ENCODE measurements at places on chromosomes 1 and 21.

- no peak for DNase-seq
These were observed 24.7 kb downstream of the WARS2 start for GRCh38 chr1:119115736-119116135.

GRCh38 chr1:27564710-27565649 lies 39.0 kb downstream of the AHDC1 start:
- no peak for DNase-seq

DNA sequence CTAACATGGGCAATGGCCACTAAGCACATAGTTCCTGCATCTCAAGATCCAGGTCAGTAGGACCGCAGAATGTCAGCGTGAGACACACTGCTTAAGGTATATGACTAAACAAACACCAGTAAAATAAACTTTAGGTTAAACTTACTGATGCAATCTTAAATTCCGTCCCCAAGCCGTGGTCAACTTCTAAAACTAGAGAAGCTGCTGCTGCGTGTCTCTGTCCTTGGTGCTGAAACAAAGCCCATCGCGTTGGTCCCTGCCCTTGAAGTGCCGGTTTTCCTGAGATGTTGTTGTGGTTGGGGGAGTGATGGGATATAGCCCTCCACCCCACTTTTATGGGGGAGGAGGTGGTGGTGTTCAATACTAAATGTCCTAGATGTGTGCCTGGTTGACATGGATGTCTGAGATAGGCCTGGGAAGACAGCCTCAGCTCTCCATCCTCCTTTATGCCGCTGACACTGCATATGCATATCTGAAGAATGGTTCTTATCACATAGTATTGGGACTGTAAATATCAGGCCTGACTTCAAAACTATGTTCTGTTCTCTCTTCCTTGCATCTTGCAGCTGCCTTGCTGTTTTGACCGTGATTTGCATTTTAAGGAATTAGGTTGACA lies 72.0 kb upstream of the KCNA3 start:
- DNase-seq = no peak

DNA sequence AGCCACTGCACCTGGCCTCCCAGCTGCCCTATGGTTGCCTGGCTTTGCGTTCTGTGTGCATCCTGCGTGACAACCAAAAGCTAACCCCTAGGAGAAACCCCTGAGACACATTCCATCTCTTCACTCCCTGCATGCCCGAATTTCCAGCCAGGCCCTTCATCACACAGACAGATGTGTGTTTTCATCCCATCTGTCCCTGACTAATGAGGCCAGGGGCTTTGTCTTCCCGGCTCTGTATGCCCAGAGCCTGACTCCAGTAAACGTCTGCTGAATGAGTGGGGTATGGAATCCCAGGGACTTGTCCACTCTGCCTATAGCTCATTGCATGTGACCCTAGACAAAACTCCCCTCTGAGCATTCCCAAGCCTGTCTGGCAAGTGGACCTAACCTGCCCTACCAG lies 9.6 kb downstream of the ESPN start:
- DNase-seq = no peak

DNA sequence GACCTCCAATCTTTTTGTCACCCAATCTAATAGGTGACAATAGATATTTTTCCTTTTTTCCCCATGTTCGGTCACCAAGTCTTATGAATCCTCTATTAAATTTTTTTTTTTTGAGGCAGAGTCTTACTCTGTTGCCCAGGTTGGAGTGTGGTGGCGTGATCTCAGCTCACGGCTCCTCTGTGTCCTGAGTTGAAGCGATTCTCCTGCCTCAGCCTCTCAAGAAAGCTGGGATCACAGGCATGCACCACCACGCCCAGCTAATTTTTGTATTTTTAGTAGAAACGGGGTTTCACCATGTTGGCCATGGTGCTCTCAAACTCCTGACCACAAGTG lies 42.5 kb upstream of the MTF1 start:
- no peak for DNase-seq

GRCh38 chr1:167854184-167854583 lies 59.8 kb downstream of the ADCY10 start:
- no peak for DNase-seq

DNA sequence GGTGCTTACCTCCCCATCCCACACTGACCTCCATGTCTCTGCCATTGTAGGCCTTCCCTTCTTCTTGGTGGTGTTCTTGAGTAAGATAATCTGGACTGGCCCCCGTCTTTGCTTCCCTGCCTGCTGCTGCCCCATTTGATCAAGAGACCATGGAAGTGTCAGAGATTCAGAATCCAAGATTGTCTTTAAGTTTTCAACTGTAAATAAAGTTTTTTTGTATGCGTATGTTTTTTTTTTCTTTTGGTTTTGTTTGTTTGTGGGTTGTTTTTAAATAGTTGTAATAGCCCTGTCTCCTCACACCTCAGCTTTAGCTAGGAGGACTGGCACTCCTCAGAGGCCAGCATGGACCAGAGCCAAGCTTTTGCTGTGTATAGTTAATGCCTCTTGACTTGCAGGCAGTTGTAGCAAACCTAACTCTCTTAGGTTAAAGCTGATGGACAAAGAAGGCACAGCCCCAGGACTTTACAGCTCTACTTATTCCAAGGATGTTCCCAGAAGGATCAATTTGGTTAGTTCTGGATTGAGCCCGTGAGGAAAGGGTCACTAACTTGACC lies 5.6 kb upstream of the YBX1 start:
- no peak for DNase-seq

GRCh38 chr1:57106296-57106695 lies 140.5 kb upstream of the C8B start:
- no peak for DNase-seq

- no peak for DNase-seq
These were observed 318.1 kb downstream of the CAMTA1 start for GRCh38 chr1:7103361-7103782.

DNA sequence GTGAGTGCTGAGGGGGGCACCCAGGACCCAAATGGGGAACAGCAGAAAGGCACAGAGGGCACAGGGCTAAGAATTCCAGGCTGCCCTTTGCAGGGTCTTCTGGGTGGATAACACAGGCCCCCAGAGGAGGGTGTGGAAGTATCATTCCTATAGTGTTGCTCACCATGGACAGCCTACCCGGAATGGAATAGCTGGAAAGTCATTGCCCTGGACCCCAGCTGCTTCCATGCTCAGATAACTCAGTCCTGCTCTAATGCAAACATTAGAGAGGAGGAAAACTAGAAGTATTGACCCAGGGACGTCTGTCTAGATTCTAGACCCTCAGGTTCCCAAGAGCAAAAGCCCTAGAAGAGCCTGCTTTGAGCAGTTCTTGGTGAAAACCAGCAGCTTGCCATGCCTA lies 24.7 kb downstream of the SLC6A17 start:
- no peak for DNase-seq

DNA sequence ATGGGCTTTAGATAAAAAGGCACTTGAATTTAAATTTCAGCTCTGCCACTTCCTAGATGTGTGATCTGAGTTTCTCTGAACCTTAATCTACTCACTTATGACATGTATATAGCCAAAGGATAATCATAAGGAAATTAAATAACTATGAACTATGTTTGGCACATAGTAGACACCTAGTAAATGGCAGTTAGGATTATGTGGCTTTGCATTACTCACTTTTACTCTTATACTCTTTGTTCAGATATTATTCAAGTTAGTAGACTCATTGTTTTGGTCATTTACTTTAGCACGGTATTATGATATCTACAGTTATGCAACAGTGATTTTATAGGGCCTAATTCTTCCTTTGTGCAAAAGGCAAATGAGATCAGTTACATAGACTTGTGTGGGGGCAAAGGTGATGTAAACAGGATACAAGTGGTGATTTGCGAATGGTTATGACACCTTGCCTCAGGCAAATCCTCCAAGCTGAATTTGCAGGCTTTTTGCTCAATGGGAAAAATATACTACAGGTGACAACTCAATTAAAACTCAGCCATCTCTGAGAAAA lies 297.2 kb upstream of the PBX1 start:
- no peak for DNase-seq

DNA sequence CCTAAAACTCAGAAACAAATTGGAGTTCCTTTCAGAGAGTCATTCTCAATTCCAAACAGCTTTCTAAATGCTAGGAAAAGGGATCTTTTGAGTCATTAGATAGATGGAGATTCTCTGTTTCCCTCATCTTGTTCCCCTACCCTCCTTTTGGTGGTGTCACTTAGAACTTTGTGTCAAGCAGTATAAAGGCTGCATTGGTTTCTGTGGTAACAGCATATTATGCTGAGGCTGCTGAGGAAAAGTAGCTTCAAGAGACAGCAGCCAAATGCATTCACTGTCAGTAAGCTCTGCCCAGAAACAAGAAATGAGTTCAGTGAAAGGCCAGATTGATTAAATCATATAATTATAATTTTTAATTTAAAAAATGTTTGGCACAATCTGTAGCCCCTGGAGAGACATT lies 144.1 kb downstream of the LRRC40 start:
- DNase-seq = no peak

DNA sequence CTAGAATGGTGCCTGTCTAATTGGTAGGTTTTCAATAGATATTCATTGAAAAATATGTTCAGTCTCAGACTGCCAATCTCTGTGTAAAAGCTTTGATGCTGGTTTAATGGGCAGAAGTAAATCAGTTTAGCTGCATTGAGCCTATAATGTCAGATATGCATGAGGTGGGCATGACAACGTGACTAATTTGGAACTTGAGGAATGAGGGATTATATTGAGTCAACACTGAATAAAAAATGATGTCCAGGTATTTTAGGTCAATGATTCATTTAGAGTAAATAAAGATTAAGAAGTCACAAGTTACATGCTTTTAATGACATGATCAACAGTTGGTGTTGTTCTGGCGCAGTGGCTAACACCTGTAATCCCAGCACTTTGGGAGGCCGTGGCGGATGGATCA lies 3.0 kb downstream of the WDR3 start:
- no peak for DNase-seq

DNA sequence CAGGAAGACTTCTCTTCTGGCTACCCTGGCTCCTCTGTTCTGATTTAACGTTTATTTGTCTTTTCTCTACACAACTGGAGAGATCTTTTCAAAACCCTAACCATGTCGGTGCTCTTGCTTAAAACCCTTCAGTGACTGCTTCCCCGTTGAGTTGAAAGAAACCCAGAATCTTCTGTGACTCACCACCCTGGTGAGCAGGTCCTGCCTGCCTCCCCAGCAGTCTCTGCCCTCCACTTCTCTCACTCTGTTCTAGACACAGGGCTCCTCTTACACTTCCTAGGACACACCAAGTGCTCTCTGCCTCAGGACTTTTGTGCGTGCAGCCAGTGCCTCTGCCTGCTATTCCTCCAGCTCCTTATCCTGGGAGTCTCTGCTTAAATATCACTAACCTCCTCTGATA lies 131.4 kb downstream of the IER5 start:
- DNase-seq = no peak

- no peak for DNase-seq
These were observed 59.6 kb downstream of the EDEM3 start for GRCh38 chr1:184695023-184695422.

DNA sequence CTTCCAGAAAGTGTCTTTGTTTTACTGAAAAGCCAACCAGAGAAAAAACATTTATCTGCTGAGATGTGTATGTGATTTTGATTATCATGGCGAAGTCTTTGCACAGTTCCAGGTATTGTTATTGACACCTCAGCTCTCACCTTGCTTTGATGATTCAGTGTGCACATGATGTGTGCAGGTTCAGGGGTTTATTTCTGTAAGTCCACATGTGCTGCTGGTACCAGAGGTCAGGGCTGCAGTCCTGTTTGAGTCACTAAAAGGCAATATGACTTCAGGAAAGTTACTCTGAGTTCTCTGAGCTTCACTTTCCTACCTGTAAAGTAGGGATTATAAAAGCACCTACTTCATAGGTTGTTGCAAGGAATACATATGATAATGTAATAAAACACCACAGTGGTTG lies 97.1 kb downstream of the CNIH3 start:
- DNase-seq = no peak

DNA sequence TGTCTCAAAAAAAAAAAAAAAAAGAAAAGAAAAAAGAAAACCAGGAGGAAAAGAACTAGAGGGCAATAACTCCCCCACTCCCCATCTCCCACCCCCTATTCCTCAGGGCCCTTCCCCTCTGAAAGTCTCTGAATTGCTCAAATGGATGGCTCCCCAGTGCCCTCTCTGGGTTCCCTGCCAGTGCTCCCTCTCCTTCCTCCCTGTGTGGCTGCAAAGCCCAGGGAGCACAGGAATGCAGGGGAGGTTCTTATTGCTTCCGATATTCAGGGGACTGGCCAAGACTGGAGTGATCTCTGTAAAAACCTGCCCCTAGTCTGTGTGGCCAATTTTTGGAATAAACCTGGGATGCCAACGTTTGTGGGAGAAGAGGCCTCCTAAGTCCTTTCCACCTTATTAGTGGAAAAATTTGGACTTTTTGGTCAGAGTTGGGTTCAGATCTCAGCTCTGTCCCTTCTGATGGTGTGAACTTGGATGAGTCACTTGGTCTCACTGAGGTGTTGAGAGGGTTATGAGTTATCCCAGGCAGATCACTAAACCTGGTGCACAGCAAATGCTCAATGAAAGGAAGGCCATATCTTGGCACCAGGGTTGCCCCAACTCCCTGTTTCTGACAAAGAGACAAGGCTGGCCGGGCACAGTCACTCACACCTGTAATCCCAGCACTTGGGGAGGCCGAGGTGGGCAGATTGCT lies 13.4 kb upstream of the ARHGEF10L start:
- DNase-seq = no peak

GRCh38 chr1:61085206-61085982 lies 3.0 kb downstream of the NFIA start:
- DNase-seq = no peak

GRCh38 chr1:192632641-192633532 lies 3.1 kb upstream of the RGS13 start:
- DNase-seq = no peak

DNA sequence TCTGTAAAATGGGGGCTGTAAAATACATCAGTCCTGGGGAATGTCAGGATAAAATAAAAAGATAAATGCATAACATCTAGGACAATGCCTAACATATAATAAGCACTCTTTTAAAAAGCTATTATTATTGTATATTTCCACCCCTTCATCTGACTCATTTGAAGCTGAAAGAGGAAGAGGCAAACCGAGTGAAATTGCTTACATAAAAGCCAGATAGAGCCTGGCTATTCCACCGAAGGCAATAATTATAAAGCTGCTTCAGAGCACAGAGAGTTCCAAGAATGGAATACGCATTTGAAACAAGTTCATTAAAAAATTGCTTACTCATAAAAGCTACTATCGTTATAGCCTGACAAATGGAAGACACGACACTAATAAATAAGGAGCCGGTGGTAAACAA lies 186.1 kb upstream of the CAMK1G start:
- DNase-seq = no peak

GRCh38 chr1:200029035-200029821 lies 1.7 kb downstream of the NR5A2 start:
- no peak for DNase-seq

DNA sequence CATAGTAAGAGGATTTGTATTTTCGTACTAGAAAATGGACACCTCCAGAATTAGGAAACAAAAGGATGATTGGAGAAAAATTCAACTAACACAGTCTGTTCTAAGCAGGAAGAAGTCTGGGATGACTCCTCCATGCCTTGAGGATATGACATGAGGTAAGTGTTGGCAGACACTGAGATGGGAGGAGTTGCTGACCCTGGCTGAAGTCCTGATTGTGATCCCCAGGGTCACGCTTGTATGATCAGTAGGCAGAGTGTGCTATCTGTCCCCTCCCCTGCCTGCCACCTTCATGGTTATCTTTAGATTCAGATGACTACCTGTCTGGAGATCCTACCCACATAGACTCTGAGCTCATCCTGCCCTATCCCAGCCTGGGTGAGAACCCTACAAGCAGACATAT lies 249.1 kb downstream of the C1orf94 start:
- no peak for DNase-seq

All from GOT3 (cell line).